ENCODE measurements at places on chromosomes 4 and X. TPM values are rescaled to one million over a fixed set of nuclear protein-coding genes. Genes with fewer than 3 reads are reported as not detected.

The ATP8A1 gene
- 0.97 TPM for total RNA-seq

The COX7B2 gene
- total RNA-seq = not detected

The FAM193A gene
- total RNA-seq = 23.7 TPM

The AMELX gene
- total RNA-seq = not detected

The AADAT gene
- 3.9 TPM for total RNA-seq

The TRO gene
- total RNA-seq = 17.1 TPM

DNA sequence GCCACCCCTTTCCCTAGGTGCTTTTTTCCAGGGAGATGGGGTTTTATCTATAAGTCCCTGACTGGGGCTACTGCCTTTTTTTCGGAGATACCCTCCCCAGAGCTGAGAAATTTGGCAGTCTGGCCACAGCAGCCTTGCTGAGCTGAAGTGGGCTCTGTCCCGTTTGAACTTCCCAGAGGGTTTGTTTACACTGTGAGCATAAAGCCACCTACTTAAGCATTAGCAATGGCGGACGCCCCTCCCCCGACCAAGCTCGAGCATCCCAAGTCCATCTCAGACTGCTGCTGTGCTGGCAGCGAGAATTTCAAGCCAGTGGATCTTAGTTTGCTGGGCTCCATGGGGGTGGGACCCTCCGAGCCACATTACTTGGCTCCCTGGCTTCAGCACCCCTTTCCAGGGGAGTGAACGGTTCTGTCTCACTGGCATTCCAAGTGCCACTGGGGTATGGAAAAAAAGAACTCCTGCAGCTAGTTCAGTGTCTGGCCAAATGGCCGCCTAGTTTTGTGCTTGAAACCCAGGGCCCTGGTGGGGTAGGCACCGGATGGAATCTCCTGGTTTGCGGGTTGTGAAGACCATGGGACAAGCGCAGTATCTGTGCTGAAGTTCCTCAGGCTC lies 456.4 kb upstream of the HTR2C start:
- DNase-seq = no peak

- DNase-seq = peak; percentile 49
Measured at GRCh38 chr4:119728692-119729593, 100.3 kb upstream of the PDE5A start.

DNA sequence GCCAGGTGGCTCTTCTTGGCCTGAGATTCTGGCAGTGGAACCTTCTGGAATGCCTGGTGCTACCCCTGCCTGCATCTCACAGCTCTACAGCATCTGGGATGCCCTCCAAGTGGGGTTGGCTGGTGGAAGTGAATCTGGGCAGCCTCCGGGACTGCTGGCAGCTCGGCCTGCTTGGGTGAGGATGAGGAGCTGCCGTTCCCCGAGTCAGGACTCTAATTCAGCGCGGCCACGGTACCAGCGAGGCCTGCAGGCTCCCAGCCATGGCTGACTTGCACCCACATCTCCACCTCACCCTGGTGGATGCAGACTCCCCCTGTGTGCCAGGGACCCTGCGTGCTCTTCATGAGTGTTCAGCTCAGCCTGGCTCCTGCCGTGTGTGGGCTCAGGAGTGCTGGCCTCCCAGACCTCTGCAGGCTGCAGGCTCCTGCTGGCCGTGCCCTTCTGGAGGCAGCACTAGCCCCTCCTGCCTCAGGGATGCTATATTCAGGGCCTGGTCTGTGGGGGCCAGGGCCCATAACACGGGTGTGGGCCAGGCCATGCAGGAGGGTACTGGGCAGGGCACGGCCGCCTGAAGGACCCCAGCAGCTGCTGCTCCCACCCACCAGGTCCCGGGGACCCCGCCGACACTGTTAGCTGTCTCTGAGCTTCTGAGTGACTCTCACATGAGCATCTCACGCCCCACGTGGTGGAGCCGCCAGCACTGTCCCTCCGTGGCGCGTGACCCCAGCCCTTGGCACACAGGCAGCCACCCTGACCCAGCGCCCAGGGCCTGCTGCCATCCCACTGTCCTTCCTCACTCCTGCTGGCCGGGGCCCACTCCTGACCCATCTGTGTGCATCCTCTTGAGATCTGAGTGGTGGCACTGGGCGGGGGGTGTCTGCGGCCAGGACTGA lies 10.6 kb downstream of the UVSSA start:
- DNase-seq = no peak

All from fibroblast of villous mesenchyme (primary cell).